ENCODE measurements at places on chromosomes 3 and 15. TPM values are rescaled to one million over a fixed set of nuclear protein-coding genes. Genes with fewer than 3 reads are reported as not detected.

The MAP6D1 gene
- total RNA-seq = 9.9 TPM

The ABI3BP gene
- total RNA-seq = 1.8 TPM

The CFAP91 gene
- total RNA-seq = 12.9 TPM

The SCG3 gene
- total RNA-seq = 52.6 TPM

The KCNAB1 gene
- 23.8 TPM for total RNA-seq

The CLDN16 gene
- total RNA-seq = 0.46 TPM

The CP gene
- total RNA-seq = 12.0 TPM

The ADAMTS9 gene
- 8.5 TPM for total RNA-seq

The AMIGO3 gene
- total RNA-seq = 0.92 TPM

The MCTP2 gene
- 3.2 TPM for total RNA-seq

The NRROS gene
- 0.92 TPM for total RNA-seq

The SLC2A2 gene
- total RNA-seq = not detected

The RGMA gene
- total RNA-seq = 38.8 TPM

The POPDC2 gene
- 0.69 TPM for total RNA-seq

The STRIT1 gene
- total RNA-seq = 2.1 TPM

The RLBP1 gene
- total RNA-seq = 0.69 TPM

The SNX22 gene
- total RNA-seq = 12.5 TPM

The CSTA gene
- total RNA-seq = 1.4 TPM

The STAB1 gene
- total RNA-seq = 16.8 TPM

Measured in diencephalon (tissue), 1 donor.